ENCODE measurements at places on chromosomes 11 and 22.
A peak's percentile ranks its signal among the peaks of the same experiment; 100 is the strongest.

GRCh38 chr22:18931905-18932652, 4.0 kb downstream of the PRODH start:
- DNase-seq: no peak

- DNase-seq: no peak
Observed at GRCh38 chr11:81674211-81674610, 1059.5 kb downstream of the FAM181B start.

DNA sequence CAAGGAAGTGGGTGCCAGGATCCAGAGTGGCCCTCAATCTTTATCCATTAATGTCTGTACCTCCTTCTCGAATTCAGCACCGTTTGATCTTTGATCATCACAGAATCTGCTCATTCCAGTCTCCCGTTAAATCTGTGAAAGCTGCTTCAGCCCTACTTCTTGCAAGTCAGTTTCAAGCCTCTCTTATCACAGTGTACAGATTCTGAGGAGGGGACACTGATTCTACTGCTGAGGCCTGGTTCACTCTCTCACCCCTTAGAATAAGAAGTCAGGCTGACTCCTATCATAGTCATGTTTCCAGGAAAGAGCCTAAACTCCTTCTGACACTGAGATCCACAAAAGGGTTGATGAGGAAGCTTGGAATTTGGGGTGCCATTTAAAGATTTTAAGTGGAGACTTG, 39.0 kb downstream of the MAML2 start:
- no peak for DNase-seq

- no peak for DNase-seq
Observed at GRCh38 chr22:28249402-28249801, 330.3 kb upstream of the PITPNB start.

GRCh38 chr11:116657842-116658825, 114.7 kb downstream of the BUD13 start:
- no peak for DNase-seq

DNA sequence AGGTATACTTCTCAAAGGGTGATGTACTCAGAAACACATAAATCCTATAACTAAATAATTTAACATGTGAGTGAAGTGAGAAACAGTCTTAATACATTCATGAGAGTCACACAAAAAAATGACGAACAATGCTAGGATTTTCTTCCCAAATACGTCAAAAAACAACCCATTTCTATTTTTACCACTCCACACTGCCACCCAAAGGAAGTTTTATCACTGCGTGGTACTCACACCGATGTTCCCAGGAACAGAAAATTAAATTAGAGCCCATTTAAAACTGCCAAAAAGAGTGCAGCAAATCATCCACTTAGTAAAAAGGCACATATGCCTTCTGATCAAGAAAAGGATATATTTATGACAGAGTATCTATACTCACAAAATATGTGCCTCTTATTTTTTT, 710.9 kb upstream of the FAT3 start:
- DNase-seq: no peak

GRCh38 chr11:61917334-61918109, at the start of gene RAB3IL1:
TSS of gene RAB3IL1 (minus strand) at chr11:61917566. CDS start at chr11:61917367, 199 bp downstream.
- DNase-seq: no peak

GRCh38 chr22:41524251-41524661, 20.0 kb downstream of the POLR3H start:
- no peak for DNase-seq

DNA sequence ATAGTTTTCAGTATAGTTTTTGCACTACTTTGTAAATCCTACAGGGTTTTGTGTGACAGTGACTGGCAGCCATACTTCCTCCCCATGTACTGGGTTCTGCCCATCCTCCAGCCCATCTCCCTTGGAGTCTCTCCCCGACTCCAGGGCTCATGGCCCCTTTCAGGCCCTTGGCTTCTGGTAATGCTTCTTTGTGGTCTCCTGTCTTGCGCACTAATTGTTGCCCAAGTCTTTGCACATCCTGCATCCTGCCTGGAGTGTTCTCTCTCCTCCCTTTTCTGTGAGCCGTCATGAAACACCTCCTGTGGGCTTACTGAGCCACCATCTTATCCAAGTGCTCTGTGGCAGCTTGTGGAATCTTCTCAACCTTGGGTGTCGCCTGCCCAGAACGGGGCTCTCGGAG, 11.4 kb upstream of the KCNQ1OT1 start:
- DNase-seq: no peak

DNA sequence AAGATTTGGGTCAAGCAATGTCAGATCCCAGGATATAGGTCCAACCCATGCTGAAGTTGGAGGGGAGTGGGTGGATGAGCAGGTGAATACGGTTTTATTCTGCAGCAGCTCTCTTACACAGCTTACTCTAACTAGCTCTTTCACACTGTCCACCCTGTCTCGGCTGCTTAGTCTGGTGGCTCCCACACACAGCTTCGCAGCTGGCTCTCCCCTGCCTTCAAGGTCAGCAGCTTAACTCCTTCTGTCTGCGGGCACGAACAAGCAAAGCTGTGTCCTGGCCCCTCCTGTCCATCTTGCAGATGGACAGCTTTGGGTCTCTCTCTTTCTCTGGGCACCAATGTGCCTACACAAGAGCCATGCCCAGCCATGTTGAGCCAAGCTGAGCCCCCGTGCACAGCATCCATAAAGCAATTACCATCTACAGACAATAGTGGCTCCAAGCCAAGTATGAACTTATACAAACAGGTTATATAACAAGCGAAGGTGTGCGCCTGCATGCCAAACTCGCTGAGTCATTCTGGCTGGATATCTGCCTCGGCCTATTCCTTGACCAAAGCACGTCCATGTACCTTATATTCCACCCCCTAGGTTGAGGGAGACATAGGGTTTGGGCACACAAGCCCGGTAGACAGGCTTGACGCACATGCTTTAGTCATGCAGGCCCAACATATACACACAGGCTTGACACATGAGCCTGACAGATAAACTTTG, 1307.8 kb upstream of the RAG2 start:
- DNase-seq: no peak

- peak; percentile 5 for DNase-seq
Observed at GRCh38 chr11:100119176-100119575, 567.9 kb upstream of the ARHGAP42 start.
